Effector memory CD8-positive, alpha-beta T cell (primary cell): ENCODE measurements at places on chromosomes 1 and 21.

DNA sequence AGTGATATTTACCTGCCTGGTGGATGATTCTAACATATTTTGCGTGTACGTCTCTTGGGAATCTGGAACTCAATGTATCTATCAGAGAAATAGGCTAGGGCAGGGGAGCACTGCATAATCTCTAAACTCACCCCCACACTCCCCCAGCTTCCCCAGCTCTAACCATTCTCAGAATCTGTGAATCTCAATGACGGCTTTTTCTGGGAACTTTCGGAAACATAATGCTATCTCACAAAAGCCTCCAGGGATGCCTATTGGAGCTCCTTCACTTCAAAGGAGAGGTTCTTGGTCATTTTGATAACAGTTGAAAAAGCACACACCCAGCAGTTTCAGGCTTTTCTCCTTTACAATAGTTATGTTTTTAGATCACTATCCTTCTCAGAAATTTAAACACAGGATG, 113.8 kb upstream of the MAGI3 start:
- no peak for DNase-seq

- no peak for DNase-seq
Observed at GRCh38 chr1:209484429-209484828, 99.1 kb upstream of the CAMK1G start.

DNA sequence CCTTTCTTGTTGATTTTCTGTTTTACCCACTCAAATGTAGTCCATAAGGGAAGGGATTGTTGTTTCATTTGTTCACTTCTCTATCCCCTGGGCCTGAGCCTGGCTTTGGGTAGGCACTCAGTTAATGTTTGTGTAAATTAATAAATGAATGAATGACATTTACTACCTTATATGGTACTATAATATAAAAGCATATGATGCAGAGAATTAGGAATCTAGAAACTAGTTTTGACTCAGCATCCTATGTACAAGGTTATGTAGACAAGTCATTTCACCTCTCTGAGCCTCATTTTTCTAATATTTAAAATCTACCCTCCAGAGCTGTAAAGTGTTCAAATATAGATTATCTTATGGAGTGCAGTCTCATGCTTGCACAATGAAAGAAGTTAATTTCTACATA, 68.9 kb upstream of the S1PR1 start:
- DNase-seq = no peak

DNA sequence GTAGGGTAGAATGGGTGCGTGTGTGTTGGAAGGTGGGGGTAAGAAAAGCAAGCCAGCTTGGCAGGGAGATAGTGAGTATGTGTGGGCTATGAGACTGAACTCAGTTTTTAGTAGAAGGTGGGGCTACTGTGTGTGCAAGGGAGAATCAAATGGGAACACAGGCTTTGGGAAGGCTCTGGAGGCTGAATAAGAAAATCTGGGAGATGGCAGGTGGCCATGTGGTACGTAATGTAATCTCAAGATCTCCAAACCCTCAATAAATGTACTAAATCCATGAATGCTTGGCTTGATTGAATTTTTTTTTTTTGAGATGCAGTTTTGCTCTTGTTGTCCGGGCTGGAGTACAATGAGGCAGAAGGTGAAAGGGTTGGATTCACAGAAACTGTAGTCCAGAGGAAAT, 3.5 kb upstream of the ZSCAN20 start:
- no peak for DNase-seq

DNA sequence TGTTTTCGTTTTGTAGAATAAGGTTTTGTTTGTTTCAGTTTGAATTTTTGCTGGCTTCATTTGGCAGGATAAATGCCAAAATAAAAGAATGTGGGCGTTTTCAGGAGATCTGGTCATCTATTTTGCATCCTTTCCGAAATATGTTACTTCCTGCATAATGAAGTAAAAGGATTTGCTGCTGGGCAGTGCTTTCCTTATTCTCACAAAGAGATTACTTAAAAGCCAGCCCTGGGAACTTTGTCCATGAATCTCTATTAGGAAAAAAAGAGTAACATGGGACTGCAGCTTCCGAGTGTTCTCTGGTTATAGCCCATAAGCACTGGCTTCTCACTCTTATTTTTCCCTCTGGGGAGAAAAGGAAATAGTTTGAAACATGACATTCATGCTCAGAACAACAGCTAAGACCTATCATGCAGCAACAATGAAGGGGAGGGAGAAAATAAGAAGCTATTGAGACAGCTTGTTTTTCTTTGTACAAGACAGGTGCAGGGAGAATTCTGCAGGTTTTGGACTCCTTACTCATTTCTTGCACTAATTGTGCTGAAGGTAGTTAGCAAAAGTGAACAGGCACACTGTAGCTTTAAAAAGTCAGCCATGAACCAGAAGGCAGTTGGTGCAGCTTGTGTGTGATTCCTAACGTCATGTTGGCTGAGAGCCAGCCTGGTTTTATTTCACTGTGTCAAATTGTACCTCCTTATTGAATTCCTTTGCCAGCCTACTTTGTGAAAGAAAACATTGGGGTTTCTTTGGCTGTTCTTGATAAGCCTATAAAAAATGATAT, at the start of gene SAMD13:
TSS of gene SAMD13 (plus strand) at position 705 of the 781 bp plus-strand sequence. CDS start 1,527 bp downstream, outside the sequence.
- DNase-seq = peak; percentile 18

- no peak for DNase-seq
Observed at GRCh38 chr1:54710434-54710833, 5.2 kb upstream of the TTC4 start.

GRCh38 chr1:100261686-100262085, 4.3 kb upstream of the RTCA start:
- no peak for DNase-seq
